ENCODE measurements at places on chromosomes 4 and X.

- DNase-seq: no peak
Observed at GRCh38 chr4:155512817-155513216, 136.1 kb upstream of the MAP9 start.

- no peak for DNase-seq
Observed at GRCh38 chrX:9656871-9657270, 108.8 kb downstream of the GPR143 start.

- no peak for DNase-seq
Observed at GRCh38 chrX:2578864-2579263, 78.1 kb upstream of the DHRSX start.

GRCh38 chr4:187172340-187172761, 448.7 kb upstream of the FAT1 start:
- DNase-seq: no peak

DNA sequence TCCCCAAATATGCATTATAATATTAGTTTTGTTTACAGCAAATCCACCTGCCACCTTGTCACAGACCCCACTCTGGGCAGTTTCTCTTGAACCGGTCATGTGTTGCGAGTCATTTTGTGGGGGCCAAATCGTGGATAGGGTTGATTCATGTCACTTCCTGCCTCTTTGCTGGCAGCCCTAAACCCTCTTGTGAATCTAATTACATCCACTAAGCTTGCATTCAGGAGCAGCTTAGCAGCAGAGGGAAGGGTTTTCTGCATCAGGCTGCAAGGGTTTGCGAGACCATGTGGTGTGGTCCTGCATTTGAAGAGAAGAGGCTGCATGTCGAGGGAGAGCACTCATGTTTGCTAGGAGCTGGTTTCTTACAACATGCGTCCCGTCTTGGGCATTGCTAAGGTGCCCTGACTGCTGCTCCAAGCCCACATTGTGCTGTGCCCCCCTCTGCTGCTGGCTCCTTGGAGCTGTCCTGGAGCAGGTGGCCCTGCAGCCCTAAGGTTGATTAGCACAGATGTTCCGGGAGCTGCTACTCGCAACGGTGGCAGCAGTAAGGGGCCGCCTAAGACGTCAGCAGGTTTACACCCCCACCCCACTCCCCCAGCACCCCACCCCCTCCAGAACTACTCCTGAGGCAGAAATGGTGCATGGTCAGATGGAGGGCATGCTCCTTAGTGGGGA, 88.9 kb upstream of the CLDN34 start:
- DNase-seq: no peak

- DNase-seq: no peak
Observed at GRCh38 chrX:74230094-74230493, 73.9 kb upstream of the ZCCHC13 start.

DNA sequence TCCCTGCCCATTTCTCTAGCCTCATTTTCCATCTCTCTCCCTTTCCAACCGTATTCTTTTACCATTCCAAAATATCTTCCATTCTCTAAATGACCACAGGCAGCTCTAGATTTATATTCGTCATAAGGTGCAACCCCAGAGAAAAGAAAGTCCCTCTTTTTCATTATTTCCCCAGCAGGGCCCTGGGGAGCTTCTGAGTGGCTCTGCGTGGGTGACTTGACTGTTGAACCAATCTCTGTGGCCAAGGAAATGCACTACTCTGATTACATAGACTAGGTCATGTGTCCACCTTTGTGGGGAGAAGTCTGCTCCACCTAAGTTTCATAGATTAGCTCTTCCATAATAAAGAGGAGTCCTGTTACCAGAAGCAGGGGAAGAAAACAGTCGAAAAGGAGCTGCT, 51.4 kb downstream of the ATOH1 start:
- DNase-seq: no peak

- DNase-seq: no peak
Observed at GRCh38 chr4:158861766-158862165, 92.9 kb downstream of the FNIP2 start.

DNA sequence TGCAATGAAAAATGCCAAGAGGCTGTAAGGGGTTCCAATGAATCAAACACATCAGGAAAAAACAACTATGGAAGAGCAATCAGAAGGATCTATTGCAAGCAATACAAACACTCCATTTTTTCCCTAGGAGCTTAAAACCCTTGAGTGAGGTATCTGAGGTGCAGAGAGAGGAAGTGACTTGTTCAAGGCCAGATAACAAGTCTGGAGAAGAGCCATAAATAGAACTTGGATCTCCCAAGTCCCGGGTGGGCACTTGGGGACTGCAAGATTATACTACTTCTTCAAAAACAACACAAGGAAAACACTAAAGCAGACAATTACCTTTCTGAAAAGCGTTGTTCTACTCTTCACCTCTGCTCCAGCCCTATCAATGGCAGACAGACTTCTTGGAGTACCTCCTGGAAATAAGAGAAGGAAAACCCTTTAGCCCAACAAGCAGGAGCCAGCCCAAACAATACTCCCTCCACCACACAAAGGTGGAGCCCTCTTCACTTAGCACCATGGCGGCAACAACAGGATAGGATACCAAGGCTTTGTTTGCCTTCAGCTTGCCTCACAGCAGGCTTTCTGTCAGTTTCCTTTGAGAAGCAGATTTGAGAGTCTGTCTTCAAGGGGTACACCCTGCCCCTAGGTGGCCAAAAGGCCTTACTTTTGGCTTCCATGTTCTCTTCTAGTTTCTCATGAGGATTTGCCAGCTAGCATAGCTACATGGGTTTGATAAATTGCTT, 26.0 kb downstream of the AIFM1 start:
- DNase-seq: no peak

DNA sequence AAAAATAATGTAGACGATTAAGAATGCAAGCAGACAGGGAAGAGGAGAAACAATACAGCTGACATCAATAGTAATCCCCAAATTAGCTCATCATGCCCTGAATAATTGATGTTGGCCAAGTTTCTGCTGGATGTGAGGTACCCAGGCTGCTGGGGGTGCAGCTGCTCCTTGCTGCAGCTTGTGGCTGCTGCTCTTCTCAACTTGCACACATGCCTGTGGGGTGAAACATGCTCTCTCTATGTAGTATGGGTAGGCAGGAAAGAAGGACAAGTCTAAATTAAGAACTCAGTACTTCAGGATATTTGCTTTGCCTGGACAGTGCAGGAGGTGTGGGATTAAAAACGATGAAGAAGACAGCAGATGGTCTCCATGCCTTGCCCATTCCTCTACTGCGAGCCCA, 16.7 kb downstream of the EDA2R start:
- no peak for DNase-seq

DNA sequence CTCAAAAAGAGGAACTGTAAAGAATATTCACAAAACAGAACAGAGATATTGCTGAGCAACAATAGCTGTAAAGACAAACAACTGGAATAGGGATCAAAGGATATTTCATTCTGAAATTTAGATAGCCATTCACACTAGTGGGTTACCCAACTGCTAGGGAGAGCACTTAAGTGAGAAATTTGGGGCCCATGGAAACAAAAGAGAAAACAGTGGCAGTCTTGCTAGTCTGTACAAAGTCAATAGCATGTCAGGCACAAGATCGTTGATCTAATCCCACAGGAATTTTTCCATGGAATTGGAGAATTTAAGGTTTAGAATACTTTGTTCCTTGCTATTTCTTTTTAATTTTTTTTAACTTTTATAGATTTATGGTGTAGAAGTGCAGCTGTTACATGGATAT, 467.0 kb downstream of the PCDH18 start:
- DNase-seq: no peak

GRCh38 chr4:151472711-151473110, 63.7 kb downstream of the FHIP1A start:
- no peak for DNase-seq

GRCh38 chr4:41346306-41347061, 89.8 kb downstream of the UCHL1 start:
- DNase-seq: no peak

- no peak for DNase-seq
Observed at GRCh38 chr4:41989994-41990364, 351 bp upstream of the SLC30A9 start.

DNA sequence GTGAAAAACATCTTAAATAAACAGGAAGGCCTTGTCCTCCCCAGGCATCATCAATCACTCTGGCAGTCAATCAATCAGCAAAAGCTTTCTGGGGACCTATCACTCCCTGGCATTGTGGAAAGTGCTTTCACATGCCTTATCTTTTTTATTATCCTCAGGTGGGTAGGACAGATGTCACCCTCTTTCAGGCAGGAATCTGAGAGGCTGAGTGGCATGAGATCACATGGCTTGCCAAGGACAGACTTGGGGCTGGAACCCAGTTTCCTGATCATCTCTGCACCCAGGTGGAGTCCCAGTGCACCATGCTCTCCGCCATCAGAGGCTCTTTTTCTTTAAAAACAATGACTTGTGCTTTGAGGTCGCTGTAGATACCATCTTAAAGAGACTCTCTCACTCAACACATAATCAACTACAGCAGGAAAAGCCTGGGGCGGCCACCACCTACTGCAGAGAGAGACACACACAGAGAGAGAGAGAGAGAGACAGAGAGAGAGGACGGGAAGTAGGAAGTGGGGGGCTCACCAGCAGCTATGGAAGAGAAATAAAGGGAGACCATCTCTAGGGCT, 282.7 kb downstream of the PTTG2 start:
- DNase-seq: no peak

- DNase-seq: no peak
Observed at GRCh38 chr4:61201961-61202637, 2.0 kb downstream of the ADGRL3 start.

GRCh38 chr4:7461230-7461629, 26.5 kb upstream of the PSAPL1 start:
- DNase-seq: no peak

DNA sequence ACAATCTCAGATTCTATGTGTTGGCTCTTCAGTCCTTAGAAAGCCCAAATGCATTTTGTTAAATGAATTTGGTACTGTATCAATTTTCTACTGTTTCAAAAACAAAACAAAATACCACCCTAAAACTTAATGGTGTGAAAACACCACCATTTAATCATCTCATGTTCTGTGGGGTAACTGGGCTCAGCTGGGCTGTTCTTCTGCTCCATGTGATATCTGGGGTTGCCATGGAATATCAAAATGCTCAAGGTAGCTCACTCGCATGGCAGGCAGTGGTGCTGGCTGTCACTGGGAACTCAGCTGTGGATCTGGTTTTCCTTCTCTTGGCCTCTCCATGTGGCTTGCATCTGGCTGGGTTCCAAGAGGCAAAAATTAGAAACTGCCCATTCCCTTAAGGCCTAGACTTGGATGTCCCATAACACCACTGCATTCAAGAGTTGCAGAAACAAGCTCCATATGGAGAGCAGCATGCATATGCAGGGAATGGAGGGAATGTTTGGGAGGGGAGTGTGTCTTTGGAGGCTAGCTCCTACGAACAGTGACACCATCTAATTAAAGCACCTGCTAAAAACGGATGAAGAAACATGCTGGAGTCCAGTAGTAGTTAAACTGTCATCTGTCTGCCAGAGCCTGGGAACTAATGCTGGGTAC, 279.2 kb downstream of the STK32B start:
- DNase-seq: no peak

DNA sequence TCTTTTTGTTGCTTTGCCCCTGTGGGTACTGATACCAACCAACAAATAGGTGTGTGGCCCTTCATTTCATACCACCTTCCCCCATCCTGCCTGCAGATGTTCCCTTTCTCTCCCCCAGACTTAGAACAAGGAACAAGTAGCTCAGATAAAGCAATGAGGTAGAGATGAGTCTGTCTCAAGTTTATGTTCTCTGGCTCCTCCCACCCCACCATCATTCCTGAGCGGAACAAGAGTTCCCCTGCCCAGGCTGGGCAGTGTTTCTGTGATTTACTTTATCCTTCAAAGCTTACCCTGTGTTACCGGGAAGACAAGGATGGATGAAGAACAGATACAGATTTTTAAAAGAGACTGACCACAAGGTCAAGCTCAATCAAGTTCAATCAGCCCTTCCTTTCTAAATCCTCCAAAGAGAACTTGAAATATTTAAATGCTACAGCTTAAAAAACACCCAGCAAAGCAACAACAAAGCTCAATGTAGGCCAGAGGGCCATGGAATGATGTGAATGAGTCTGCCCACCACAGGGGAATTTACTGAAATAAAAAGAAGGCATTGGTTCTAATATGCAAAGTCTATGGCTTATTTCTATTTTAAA, 80.1 kb upstream of the UCP1 start:
- DNase-seq: no peak

- DNase-seq: no peak
Observed at GRCh38 chr4:3766036-3766784, at the start of gene ADRA2C. ADRA2C (plus strand) TSS chr4:3766385; CDS start chr4:3766607, 222 bp downstream.

GRCh38 chrX:34300871-34301270, 168.8 kb upstream of the FAM47A start:
- DNase-seq: no peak

DNA sequence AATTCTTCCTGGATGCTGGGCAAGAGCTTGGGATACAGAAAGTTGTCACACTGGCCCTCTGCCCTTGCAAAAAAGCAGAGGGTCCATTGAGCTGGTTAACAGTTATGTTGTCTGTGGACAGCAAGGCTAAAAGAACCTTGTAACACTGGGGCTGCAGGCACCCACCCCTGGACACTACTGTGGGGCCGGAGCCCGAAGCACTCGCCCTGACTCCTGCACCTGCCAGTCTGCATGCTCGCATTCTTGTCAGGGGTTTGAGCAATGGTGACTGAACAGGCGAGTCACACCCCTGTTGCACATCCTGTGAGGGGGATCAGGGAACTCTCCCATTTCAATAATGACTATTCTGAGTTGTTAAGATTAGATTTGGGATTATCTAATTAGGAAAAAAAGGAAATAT, 23.6 kb downstream of the ADH4 start:
- no peak for DNase-seq

DNA sequence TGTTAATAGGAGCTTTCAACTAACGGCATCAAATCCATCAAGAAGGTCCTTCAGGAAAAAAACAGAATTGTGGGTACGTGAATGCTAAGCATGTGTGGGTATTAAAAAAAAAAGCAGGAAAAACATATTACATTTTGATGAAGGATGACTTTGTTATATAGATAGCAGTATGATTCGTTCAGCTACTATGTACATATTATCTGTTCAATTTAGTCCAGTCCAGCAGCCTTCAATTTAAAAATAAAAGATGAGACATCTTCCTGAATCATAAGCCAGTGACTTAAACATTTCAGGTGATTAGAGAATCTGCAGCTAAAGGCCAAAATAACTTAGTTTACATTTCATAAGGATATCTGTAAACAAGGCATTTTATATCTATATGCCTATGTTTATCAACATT, 63.4 kb downstream of the LCORL start:
- no peak for DNase-seq

GRCh38 chr4:146998157-146998556, 52.5 kb upstream of the TTC29 start:
- no peak for DNase-seq

GRCh38 chr4:90769251-90769650, 642.1 kb downstream of the CCSER1 start:
- no peak for DNase-seq

- no peak for DNase-seq
Observed at GRCh38 chr4:138685316-138685715, 330.3 kb upstream of the NOCT start.

- no peak for DNase-seq
Observed at GRCh38 chr4:128311659-128312403, 24.2 kb upstream of the PGRMC2 start.

GRCh38 chrX:132676561-132677186, 187.8 kb upstream of the MBNL3 start:
- no peak for DNase-seq

GRCh38 chr4:55458611-55459010, 62.9 kb downstream of the TMEM165 start:
- DNase-seq: no peak
